Fibroblast of lung (primary cell): ENCODE measurements at places on chromosomes 16 and 17. TPM values are rescaled to one million over a fixed set of nuclear protein-coding genes. Genes with fewer than 3 reads are reported as not detected.

- peaks cover 20% of the 10 kb centered on the region for H3K27me3 ChIP-seq
- no peaks in the 10 kb centered on the region for H3K36me3 ChIP-seq
- H3K4me3 ChIP-seq = no peak overlapping the region
- no peaks in the 10 kb centered on the region for H3K4me1 ChIP-seq
- DNase-seq = no peak
These were observed 18.4 kb upstream of the UBE2I start for GRCh38 chr16:1290860-1291575.

DNA sequence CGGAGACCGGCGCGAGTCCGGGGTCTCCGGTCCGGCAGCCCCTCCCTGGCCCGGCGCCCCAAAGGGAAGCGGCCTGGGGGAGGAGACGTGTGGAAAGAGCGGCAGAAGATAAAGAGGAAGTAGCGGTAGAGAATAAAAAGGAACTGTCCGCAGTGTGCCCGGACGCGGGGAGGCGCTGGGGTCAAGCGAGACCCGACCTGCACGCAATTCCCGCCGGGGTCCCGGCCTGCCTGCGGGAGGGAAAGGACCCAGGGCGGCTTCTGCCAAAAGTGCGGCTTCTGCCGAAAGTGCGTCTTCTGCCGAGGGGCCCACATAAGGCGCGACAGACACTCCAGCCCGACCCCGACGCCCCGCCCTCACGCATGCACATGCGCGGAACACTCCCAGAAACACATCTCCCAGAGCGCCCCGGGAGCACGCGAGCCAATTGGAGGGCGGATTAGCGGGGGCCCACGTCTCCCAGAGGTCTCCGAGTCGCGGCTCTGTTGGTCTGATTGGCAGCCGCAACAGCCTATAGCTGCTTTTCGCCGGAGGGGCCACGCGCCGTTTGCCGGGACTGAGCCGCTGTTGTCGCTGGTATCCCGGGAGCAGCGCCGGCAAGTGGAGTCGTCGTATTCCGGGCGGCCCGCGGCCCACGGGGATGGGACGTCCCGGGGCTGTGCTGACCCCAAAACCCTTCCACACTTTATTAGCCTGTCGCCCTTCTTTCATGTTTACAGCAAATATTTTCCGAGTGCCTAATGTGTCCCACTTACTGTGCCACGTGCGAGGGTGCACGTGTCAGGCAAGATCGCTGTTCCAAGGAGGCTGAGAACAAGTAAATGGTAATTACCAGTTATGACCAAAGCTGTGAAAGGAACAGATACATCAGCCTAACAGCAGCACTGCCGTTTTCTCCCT, 8.0 kb upstream of the MEFV start:
- H3K4me1 ChIP-seq = no peaks in the 10 kb centered on the region
- no peaks in the 10 kb centered on the region for H3K27me3 ChIP-seq
- peak overlapping the region; percentile 47 for H3K4me3 ChIP-seq
- H3K27ac ChIP-seq = peak overlapping the region; percentile 85

DNA sequence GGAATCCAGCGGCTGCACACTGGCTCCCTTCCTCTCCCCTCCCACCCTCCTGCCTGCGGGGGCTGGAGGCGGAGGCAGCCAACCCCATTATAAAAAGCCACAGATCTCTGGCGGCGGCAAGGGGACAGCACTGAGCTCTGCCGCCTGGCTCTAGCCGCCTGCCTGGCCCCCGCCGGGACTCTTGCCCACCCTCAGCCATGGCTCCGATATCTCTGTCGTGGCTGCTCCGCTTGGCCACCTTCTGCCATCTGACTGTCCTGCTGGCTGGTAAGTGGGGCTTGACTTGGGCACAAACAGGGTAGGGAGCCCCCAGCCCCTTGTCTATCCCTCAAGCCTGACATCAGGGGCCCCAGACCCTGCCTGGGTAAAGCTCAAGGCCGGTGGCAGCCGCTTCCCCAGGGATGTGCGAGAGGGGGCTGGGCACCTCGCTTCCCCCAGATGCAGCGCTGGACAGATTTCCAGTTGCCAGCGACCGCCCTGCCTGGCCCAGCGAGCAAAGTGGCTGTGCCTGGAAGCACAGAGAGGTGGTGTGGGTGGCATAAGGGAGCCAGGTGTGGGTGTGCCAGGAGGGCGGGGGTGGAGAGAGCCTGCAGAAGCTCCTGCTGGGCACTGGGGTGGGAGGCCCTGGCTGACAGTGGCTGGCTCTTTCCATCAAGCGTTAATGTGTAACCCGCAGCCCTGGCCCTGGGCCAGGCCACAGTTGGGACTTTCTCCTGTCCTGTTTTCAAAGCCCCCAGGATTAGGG, at the start of gene CX3CL1:
Gene CX3CL1 (plus strand): TSS at position 119 of the 745 bp plus-strand sequence. CDS start 79 bp downstream, at position 198.
- H3K4me3 ChIP-seq = peak within 1 kb of the TSS; percentile 27
- H3K27me3 ChIP-seq = peaks cover 14% of the 10 kb centered on the region
- no peaks in the 10 kb centered on the region for H3K36me3 ChIP-seq
- peak; percentile 75 for DNase-seq
- no peak within 1 kb of the TSS for H3K27ac ChIP-seq

- H3K4me1 ChIP-seq = no peaks in the 10 kb centered on the region
- no peak overlapping the region for H3K27ac ChIP-seq
- H3K4me3 ChIP-seq = no peak overlapping the region
These were observed 103.6 kb upstream of the C16orf82 start for GRCh38 chr16:26963109-26963508.

The UMOD gene
- total RNA-seq = not detected in 2 replicates

- H3K27me3 ChIP-seq = no peaks in the 10 kb centered on the region
- DNase-seq = no peak
- no peak overlapping the region for H3K27ac ChIP-seq
- no peaks in the 10 kb centered on the region for H3K4me1 ChIP-seq
These were observed 487.2 kb downstream of the XYLT1 start for GRCh38 chr16:16983582-16983981.

- DNase-seq = no peak
- H3K27ac ChIP-seq = no peak overlapping the region
- no peaks in the 10 kb centered on the region for H3K4me1 ChIP-seq
- H3K4me3 ChIP-seq = no peak overlapping the region
- no peaks in the 10 kb centered on the region for H3K36me3 ChIP-seq
- no peaks in the 10 kb centered on the region for H3K27me3 ChIP-seq
These were observed 8.1 kb downstream of the RHOT1 start for GRCh38 chr17:32150358-32150757.

- H3K4me3 ChIP-seq = no peak within 1 kb of the TSS
- no peaks in the 10 kb centered on the region for H3K27me3 ChIP-seq
- no peak within 1 kb of the TSS for H3K27ac ChIP-seq
- peak; percentile 56 for DNase-seq
- peaks cover 6% of the 10 kb centered on the region for H3K4me1 ChIP-seq
These were observed at the start of gene RNF112 for GRCh38 chr17:19410875-19411620. Gene RNF112 (plus strand): TSS chr17:19411232. CDS start chr17:19411409, 177 bp downstream.

DNA sequence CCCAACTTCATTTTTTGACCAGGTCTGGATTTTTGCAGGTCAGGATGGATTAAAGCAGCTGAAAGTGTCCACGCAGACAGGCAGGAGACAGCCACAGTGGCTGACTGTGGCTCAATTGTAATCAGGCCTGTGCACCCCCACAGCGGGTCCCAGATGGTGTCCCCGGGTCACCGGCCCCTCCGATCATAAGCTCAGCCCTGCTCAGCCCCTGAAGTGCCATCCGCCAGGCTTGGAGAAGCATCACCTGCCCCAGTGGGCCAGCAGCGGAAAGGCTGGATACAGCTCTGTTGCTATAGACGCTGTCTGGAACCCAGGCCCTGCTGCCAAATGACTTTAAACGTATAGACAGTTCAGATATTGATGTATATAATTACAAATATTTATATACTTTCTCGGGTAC, 60.6 kb downstream of the RPH3AL start:
- no peak overlapping the region for H3K4me3 ChIP-seq
- H3K27ac ChIP-seq = no peak overlapping the region
- H3K4me1 ChIP-seq = no peaks in the 10 kb centered on the region
- H3K27me3 ChIP-seq = no peaks in the 10 kb centered on the region
- no peaks in the 10 kb centered on the region for H3K36me3 ChIP-seq

The MTSS2 gene
- 81.7 and 126 TPM in 2 replicates for total RNA-seq

- peak overlapping the region; percentile 21 for H3K4me3 ChIP-seq
- H3K36me3 ChIP-seq = no peaks in the 10 kb centered on the region
- H3K27me3 ChIP-seq = no peaks in the 10 kb centered on the region
- DNase-seq = no peak
- no peak overlapping the region for H3K27ac ChIP-seq
These were observed 7.7 kb downstream of the CORO6 start for GRCh38 chr17:29615048-29615385.

The EME1 gene
- 0.51 and 2.3 TPM in 2 replicates for total RNA-seq

GRCh38 chr16:77335652-77336234, 99.1 kb downstream of the ADAMTS18 start:
- no peak overlapping the region for H3K4me3 ChIP-seq
- H3K36me3 ChIP-seq = no peaks in the 10 kb centered on the region
- no peaks in the 10 kb centered on the region for H3K27me3 ChIP-seq
- no peak overlapping the region for H3K27ac ChIP-seq
- no peaks in the 10 kb centered on the region for H3K4me1 ChIP-seq
- DNase-seq = no peak

DNA sequence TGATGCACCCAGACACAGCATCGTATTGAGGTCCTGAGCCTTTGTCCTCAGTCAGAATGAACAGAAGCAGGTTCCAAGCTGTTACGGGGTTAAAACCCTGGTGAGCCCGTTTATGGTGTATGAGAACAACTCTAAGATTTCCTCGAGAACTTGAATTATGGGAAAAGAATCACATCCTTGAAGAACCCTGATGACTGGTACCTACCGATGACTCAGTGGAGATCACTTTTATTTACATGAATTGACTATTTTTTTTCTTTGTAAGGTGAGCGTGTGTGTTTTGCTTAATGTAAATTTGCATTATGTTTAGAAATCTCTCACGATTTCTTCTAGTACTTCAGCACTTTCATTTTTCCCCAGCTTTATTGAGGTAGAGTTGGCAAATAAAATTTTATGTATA, 3.3 kb upstream of the KRTAP4-4 start:
- DNase-seq = no peak
- no peaks in the 10 kb centered on the region for H3K36me3 ChIP-seq
- no peak overlapping the region for H3K27ac ChIP-seq

- H3K27me3 ChIP-seq = no peaks in the 10 kb centered on the region
- H3K36me3 ChIP-seq = no peaks in the 10 kb centered on the region
- no peaks in the 10 kb centered on the region for H3K4me1 ChIP-seq
- no peak for DNase-seq
These were observed 76.6 kb downstream of the MAP2K4 start for GRCh38 chr17:12097326-12097725.

DNA sequence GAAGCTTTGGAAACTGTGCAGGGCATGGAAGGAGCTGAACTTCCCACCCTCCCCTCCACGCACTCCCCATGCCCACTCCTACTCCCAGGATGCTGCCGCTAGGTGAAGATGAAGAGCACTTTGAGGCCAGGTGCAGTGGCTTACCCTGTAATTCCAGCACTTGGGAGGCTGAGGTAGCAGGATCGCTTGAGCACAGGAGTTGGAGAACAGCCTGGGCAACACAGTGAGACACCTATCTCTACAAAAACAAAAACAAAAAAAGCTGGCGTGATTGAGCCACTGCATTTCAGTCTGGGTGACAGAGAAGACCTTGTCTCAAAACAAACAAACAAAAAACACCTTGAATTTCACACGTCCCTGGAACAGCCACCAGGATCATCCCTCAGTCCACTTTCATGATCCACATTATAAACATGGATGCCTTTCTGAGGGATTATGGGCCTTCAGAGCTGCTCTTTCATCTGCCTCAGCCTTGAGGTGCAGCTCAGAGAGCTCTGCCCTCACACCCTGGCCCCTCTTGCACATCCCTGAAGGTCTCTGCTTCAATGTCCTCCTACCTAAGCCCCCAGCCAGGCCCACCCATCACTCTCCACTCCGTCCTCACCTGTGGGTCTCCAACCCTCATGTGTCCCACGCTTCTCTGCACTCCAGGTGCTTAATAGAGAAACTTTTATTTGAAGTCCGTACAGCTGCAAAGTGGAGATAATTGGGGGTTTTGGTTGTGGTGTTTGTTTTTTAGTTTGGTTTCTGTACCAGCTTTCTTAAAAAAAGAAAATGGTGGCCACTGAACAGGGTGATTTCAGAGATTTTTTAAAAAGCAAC, 25.8 kb downstream of the PHB1 start:
- no peaks in the 10 kb centered on the region for H3K36me3 ChIP-seq
- DNase-seq = peak; percentile 15
- peaks cover 2% of the 10 kb centered on the region for H3K4me1 ChIP-seq
- no peak overlapping the region for H3K4me3 ChIP-seq
- H3K27me3 ChIP-seq = no peaks in the 10 kb centered on the region

DNA sequence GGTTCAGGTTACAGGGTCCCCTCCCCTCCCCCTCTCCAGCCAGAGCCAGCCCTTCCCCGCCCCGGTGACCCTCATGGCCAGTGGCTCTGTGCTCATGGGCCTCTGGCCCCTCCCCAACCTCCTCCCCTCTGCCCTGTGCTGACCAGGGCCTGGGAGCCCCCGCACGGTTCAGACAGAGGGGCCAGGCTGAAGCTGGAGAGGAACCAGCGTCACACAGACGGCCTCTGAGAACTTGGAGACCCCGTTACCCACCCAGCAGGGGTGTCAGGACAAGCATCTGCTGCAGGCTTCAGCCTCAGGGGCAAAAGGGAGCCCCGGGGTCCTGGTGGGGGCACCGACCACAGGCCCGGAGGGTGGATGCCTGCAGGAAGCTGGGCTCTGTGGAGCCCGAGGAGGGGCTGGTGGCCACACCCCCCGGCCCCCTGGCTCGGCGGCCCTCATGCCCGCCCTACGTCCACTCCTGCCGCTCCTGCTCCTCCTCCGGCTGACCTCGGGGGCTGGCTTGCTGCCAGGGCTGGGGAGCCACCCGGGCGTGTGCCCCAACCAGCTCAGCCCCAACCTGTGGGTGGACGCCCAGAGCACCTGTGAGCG, at the start of gene WFIKKN1:
Gene WFIKKN1 (plus strand): TSS at position 171 of the 591 bp plus-strand sequence. CDS start 269 bp downstream, at position 440.
- no peak for DNase-seq
- H3K27ac ChIP-seq = no peak within 1 kb of the TSS
- H3K4me3 ChIP-seq = no peak within 1 kb of the TSS
- H3K27me3 ChIP-seq = no peaks in the 10 kb centered on the region
- H3K4me1 ChIP-seq = peaks cover 2% of the 10 kb centered on the region
- H3K36me3 ChIP-seq = peaks cover 17% of the 10 kb centered on the region

The EFNB3 gene
- 0.26 and 0.33 TPM in 2 replicates for total RNA-seq

GRCh38 chr16:76265434-76266045, 11.7 kb upstream of the CNTNAP4 start:
- no peaks in the 10 kb centered on the region for H3K27me3 ChIP-seq
- H3K36me3 ChIP-seq = no peaks in the 10 kb centered on the region
- DNase-seq = peak; percentile 30
- no peak overlapping the region for H3K4me3 ChIP-seq

DNA sequence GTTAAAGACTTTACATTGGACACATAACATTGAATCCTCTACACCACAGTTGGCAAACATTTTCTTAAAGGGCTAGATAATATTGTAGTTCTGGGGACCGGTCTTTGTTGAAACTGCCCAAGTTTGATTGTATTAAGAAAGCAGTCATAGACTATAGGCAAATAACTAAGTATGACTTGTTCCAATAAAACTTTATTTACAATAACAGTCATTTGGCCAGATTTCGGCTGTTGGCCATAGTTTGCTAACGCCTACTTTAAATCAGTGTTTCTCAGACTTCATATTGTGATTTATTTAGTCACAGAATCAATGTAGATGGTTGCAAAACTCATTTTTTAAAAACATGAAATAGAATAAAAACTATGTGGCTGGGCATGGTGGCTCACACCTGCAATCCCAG, 531.8 kb downstream of the XYLT1 start:
- no peaks in the 10 kb centered on the region for H3K4me1 ChIP-seq
- H3K27me3 ChIP-seq = no peaks in the 10 kb centered on the region

The SGCA gene
- total RNA-seq = 4.1 and 4.3 TPM in 2 replicates
